ENCODE measurements at places on chromosomes 6 and 20. TPM values are rescaled to one million over a fixed set of nuclear protein-coding genes. Genes with fewer than 3 reads are reported as not detected.
A peak's percentile ranks its signal among the peaks of the same experiment; 100 is the strongest.

DNA sequence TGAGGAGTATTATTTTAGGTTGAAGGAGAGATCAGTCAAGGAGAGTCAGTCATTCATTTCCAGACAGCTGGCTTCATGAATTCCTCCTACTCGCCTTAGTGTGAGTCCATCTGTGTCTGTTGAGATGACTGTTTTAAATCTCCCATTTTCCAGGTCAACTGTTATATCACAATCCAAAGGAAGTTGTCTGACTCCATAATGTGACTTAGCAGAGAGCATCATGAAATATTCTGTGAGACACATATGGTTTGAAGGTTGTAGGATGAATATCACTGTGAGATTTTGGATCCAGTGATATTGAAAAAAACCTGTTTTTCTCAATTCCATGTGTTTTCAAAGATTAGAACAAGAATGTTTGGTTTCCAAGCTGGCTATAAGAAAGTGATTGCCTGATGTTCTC is 530.2 kb upstream of the MAN1A1 start:
- no peak for DNase-seq

GRCh38 chr6:158771399-158772152 is 47.6 kb downstream of the EZR start:
- no peak for DNase-seq

DNA sequence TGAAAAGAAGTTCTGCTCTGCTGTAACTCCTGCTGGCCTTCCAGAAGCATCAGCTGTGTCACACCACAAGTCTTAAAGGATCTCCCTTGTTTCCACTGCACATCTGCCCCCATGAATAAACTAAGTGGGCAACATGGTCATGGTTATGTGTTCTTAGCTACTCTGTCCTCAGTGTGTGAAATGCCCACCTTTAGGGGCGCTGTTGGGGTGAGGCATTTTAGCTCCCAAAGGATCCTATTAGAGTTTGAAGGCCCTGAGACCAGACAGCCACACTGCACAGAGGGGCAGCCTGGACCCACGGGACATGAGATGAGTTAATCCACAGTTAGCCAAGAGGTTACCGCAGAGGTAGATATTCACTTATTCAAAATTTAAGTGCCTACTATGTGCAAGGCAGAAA is 294.3 kb upstream of the QKI start:
- DNase-seq = no peak

- no peak for DNase-seq
Measured at GRCh38 chr6:33128318-33128717, 52.5 kb downstream of the HLA-DPB1 start.

DNA sequence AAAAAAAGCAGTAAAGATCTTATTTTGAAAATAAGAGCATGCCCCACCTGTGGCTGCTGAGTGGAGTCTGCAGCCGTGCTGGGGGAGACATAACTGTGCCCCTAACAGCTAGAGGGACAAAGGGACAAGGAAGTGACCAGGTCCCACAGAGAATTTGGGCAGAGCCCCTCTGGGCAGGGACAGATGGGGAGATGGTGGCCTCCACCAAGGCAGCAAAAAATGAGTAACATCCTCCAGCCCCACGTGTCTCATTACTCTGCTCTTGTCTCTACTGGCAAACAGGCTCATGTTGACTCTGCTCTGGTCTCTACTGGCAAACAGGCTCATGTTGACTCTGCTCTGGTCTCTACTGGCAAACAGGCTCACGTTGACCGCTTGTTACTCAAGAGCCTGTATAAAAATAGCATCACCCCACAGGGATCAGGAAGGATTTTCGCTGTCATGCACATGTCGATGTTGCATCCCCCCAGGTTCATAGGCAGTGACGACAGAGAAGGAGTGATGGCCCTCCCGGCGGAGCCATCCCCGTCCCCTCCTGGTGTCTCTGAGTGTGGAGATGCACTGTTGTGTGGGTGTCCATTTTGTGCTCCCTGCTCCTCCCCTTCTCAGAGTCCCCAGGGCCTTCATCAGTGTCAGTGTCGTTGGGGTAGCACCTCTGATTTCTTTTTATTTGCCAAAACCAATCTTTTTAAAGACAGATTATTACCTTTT is 17.3 kb upstream of the PCMTD2 start:
- no peak for DNase-seq

GRCh38 chr20:32326504-32326845 is 31.7 kb upstream of the ASXL1 start:
- no peak for DNase-seq

- peak; percentile 47 for DNase-seq
Measured at GRCh38 chr6:104613416-104614001, 246.2 kb downstream of the HACE1 start.

DNA sequence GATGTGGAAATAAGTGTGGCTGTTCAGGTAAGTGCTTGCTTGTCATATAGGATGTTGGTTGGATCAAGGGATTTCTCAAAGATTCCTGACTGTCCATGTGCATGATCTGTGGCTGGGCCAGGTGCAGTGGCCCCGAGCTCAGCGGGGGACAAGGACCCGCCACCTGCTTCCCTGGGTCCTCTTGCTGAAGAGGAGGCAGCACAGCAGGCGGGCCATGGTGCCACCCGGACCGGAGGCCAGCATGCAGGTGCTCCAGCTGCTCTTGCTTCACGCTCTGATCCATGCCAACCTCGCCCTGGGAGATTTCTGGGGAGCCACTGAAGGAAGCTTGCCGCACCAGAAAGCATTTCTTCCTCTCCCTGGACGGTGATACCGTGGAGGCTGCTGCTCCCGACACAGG is 173.8 kb downstream of the HIVEP2 start:
- DNase-seq = no peak

DNA sequence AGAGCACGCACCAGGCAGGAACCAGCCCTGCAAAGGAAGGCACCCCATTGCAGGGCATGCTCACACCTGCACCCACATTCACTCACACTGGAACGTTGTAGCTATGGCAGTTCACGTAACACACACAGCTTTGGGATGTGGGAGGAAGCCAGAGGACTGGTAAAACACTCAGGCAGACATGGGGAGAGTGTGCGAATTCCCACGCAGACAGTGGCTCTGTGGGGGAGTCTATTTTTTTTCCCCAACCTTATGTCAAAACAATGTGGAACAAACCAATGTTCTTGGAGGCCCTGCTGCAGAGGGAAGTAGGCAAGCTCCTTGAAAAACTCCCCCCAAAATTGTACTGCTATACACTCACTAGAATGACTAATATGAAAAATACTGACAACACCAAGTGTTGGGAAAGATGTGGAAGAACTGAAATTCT is 91.0 kb downstream of the PPP1R14C start:
- DNase-seq = no peak

- no peak for DNase-seq
Measured at GRCh38 chr6:42354702-42355101, 97.0 kb downstream of the TRERF1 start.

DNA sequence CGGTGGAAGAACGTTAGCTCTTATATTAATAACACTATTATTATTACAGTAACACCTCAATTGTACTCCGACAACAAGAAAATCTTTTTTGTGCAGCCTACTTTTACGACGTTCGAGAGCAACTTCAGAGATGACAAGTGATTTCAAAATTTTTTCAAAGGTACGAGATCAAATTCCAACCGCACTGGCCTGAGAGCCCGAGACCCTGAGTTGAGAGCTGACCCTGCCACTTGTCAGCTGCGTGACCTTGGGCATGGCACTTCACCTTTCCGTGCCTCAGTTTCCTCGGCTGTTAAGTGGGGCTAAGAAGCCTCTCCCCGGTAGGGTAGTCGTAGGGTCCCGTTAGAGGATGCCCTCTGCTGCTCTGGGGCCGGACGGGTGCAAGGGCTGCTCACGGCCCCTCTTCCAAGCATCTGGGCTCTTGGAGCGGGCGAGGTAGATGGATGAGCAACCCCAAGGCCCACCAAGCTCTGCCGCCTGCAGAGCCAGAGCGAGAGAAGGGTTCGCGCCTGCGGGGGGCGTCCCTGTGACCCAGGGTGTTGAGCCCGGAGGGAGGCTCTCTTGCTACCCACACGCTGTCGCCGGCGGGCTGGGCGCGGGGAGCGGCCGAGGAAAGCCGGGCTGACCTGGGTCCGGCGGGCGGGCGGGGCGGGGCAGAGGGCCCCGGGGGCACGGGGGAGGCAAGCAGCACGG is 510 bp downstream of the NDRG3 start:
- no peak for DNase-seq

DNA sequence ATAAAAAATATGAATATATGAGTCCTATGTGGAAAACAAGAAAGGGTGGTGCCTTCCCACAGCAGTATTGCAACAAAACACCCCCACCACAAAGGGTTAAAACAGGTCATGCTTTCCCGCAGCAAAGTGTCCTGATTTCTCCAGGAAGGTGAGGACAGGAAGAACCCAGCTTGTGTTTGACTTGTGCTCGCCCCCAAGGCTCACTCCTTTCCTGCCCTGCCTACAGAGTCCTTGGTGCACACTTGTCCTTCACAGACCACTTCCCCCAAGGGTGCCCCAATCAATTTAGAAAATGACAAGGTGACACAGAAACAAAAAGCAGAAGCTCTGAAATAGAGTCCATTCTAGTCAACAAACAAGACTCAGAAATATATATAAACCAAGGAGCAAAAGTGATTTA is 237.4 kb downstream of the PTPRK start:
- no peak for DNase-seq

GRCh38 chr6:46555129-46555528 is 63.9 kb upstream of the RCAN2 start:
- DNase-seq = no peak

DNA sequence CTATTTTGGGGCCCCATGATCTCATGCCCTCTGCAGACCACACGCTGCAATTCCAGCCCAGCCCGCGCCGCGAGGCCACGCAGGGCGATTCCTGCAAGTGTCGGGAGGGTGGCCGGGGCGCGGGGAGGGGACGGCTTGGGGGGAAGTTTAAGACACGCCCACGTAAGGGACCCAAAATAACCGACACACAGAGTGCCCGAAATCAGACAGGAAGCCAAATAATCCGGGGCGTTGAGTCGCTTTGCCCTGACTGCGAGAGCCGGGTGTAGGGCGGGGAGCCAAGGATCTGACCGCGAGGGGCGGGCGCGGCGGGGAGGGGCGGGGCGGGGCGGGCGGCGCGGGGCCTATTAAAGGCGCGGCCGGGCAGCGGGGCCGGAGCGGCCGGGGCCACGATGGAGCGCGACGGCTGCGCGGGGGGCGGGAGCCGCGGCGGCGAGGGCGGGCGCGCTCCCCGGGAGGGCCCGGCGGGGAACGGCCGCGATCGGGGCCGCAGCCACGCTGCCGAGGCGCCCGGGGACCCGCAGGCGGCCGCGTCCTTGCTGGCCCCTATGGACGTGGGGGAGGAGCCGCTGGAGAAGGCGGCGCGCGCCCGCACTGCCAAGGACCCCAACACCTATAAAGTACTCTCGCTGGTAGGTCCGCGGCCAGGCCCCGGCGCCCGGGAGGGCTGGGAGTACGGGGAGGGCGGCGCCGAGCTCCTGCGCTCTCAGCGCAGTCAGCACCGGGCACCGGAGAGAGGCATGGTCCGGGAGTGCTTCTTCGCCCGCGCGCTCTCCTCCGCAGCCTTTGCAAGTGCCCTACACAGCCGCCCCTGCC is at the start of gene ENPP1:
Gene ENPP1 (plus strand): TSS at position 377 of the 816 bp plus-strand sequence. CDS start 16 bp downstream, at position 393.
- DNase-seq = peak; percentile 58

DNA sequence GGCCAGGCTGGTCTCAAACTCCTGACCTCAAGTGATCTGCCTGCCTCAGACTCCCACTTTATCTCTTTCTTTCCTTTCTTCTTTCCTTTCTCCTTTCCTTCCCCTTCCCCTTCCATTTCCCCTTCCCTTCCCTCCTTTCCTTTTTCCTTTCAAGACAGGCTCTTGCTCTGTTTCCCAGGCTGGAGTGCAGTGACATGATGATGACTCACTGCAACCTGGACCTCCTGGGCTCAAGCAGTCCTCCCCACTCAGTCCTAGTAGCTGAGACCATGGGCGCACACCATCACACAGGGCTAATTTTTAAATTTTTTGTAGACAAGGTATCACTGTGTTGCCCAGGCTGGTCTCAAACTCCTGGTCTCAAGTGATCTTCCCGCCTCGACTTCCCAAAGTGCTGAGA is 377.6 kb upstream of the ZFP64 start:
- no peak for DNase-seq

DNA sequence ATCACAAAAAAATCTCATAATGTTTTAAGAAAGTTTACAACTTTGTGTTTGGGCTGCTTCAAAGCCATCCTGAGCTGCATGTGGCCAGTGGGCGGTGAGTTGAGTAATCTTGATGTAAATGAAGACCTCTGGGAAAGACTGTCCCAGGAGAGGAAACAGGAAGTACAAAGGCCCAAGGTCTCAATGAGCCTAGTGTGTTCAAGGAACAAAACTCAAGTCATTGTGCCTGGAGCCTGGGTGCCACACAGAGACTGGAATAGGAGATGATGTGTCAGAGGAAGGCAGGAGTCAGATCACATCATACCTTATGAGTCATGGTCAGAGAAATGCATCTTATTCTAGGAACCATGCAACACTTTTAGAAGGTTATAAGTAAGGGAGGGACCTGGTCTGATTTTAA is 51.5 kb downstream of the COL19A1 start:
- DNase-seq = no peak

GRCh38 chr6:167567142-167568033 is 242.5 kb downstream of the TTLL2 start:
- no peak for DNase-seq

DNA sequence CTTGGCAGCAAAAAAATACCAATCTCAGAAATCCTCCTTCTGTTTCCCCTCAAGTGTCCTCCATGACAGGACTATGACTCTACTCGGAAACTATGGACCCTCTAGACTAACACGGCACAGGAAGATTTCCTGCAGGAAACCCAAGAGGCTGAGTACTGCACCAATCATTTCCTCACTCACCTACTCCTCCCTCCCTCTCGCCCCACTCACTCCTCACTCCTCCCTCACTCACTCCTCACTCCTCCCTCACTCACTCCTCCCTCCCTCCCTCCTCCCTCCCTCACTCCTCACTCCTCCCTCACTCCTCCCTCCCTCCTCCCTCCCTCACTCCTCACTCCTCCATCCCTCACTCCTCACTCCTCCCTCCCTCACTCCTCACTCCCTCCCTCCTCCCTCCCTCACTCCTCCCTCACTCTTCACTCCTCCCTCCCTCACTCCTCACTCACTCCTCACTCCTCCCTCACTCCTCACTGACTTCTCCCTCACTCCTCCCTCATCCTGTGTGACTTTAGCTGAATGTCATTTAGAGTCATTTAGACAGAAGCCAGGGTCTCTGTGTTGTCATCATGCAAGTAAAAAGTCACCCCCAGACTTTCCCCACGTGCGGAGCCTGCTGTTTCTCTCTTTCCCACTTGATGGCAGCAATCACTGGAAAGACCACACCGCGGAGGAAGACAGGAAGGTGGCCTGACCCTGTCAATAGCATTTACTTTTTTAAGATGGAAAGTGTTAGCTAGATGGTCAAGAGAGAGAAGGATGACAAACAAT is 226.8 kb upstream of the PDE10A start:
- peak; percentile 50 for DNase-seq

Gene SOX18
- total RNA-seq = 52.2 TPM

Gene GHRH
- not detected for total RNA-seq

Gene PRDM13
- not detected for total RNA-seq

Gene OPRL1
- 1.6 TPM for total RNA-seq

Gene ENPP5
- total RNA-seq = 10.3 TPM

Gene NHSL1
- 46.4 TPM for total RNA-seq

Gene RALGAPA2
- total RNA-seq = 77.2 TPM

Gene SLC22A16
- total RNA-seq = 0.65 TPM

Gene FILIP1
- total RNA-seq = 24.1 TPM

All from lung (tissue), 17 donors.